ENCODE measurements at places on chromosomes 6 and 20.

DNA sequence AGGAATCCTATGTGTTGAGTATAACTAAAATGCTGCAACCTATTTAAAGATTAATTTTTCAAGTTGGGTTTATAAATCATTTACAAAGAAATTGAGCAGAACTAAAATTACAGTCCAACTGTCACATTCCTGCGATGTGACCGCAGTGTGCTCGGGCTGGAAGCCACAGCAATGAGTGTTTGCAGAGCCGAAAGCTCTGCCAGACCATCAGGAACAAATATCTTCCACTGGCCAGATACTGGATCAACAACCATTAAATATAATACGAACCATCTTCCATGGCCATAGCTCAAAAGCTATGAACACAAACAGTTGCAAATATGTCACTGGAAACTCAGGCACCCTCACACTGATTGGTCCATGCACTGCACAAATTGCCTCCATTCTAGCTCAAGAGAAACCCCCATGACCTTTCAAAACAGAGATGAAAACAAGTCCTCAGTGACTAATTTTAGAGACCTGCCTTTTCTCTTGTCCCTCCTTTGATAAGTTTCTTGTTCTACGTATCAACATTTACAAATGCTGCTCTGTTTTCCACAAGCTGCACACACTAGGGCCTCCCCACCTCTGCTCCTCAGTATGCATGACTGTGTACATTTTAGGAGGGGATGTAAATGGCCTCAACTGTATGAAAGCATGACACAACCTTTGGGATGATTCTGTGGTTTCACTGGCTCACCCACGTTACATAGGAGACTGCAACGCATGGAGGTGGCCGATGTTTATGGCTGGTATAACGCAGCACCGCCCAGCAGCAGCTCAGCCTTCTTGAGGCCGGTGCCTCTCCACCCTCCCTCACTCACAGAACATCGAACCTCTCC, 171.7 kb downstream of the WDR27 start:
- no peak for DNase-seq

DNA sequence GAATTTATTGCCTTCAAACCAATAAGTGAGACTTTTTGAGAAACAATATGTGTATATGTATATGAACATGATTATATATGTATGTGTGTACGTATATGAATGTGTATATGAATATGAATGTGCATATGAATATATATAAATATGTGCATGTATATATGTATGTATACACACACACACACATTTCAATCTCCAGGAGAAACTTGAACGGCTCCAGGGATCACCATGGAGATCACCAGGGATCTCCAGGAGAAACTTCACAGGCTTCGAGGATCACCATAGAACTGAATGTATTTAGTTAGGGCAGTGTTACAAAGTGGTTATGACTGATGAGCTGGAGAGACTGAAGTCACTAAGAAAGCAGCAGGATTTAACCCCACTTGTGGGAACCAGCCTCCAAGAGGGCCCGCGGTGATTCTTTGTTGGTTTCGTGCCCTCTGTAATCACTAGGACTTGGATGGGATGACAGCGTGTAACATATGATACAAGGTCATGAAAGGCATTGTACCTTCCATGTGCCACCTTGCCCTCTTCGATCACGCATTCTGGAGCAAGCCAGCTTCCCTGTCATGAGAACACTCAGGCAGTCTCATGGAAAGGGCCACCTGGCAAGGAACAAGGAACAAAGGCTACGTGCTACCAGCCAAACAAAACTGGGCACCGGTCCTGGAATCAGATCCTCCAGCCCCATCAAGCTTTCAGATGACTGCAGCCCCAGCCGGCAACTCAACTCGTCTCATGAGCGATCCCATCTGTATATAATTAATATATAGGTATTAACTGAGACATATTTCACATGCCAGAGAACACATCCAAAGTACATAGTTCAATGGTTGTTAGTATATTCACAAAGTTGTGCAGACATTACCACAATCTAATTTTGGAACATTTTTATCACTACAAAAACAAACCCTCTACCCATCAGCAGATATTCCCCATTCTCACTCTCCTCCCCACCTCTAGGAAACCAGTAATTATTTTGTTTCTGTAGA, 8.6 kb downstream of the FAM50B start:
- DNase-seq = no peak

- no peak for DNase-seq
Observed at GRCh38 chr6:81553216-81553615, 199.3 kb downstream of the TENT5A start.

GRCh38 chr6:66328200-66328599, 621.2 kb upstream of the EYS start:
- DNase-seq = no peak

- DNase-seq = no peak
Observed at GRCh38 chr6:37830225-37830624, 10.7 kb downstream of the ZFAND3 start.

GRCh38 chr6:67458265-67458664, 1176.8 kb upstream of the ADGRB3 start:
- DNase-seq = no peak

- no peak for DNase-seq
Observed at GRCh38 chr6:129398764-129399163, 311.2 kb downstream of the ARHGAP18 start.

DNA sequence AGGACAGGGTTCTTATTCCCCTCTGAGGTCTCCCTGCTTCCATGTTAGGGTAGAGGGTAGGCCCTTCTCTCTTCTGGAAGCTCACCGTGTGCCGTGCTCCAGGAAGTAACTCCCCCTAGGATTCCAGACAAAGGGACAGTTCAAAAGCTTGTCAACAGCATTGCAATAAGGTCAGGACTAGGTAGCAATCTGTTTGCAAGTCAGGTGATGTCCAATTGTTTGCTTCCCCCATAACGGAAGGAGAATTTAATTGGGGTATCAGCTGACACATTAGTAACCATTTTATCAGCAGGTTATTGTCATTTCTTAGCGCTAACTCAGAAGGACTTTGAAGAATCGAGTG, 41.9 kb downstream of the SYNJ2 start:
- no peak for DNase-seq

GRCh38 chr20:56268536-56268935, 20.0 kb downstream of the MC3R start:
- DNase-seq = no peak

GRCh38 chr6:140063021-140063399, 688.6 kb upstream of the CITED2 start:
- DNase-seq = no peak

DNA sequence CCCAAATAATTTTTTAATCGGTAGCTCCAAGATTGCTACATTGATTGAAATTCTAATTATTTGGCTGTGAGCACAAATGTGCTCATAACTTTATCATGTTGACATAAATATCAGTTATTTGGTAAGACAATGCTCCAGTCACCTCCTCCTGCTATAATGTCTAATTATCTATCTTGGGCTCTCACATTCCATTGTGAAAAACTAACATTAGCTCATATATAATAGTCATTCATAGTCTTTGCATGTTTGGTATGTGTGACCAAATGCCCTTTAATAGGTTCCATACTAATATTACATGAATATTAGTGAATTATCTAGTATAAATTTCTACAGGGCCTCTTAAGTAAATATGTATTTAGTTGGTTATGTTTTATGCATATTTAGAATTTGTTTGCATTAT, 185.6 kb upstream of the MCHR2 start:
- DNase-seq = no peak

GRCh38 chr6:150410399-150410798, 41.6 kb downstream of the IYD start:
- DNase-seq = no peak

DNA sequence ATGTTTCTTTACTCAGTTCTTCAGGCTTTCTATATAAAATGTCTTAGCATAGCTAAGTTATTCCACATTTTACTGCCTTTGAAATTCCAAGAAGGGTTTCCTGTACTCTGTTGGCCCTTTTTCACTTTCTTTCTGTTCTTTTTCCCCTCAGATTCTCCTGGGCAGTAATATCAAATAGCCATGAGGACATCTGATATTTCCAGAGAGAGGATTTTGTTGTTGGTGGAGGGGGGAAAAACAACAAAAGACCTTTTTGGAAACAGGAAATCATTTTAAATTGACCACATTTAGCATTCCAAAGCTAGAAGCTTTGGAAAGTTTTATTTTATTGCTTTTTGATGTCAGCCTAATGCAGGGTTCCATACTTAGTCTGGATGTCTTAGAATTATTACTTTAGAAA, 445.4 kb downstream of the GJA1 start:
- no peak for DNase-seq

Measured in hypothalamus (tissue), 51 donors.